ENCODE measurements at places on chromosomes 12 and 14.

DNA sequence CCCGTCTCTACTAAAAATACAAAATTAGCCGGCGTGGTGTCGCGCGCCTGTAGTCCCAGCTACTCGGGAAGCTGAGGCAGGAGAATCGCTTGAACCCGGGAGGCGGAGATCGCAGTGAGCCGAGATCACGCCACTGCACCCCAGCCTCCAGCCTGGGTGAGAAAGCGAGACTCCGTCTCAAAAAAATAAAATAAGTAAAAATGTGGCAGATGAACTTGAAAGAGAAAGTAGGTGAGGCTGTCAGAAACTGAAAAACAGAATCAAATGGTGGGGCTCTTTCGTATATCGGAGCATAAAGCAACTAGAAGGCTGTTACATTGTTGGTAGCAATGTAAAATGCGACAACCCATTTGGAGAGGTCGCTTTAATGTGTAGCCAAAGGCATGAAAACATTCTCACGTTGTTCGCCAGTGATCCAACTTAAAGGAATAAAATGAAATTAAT, 767 bp upstream of the CCNT1 start:
- no peak for DNase-seq

DNA sequence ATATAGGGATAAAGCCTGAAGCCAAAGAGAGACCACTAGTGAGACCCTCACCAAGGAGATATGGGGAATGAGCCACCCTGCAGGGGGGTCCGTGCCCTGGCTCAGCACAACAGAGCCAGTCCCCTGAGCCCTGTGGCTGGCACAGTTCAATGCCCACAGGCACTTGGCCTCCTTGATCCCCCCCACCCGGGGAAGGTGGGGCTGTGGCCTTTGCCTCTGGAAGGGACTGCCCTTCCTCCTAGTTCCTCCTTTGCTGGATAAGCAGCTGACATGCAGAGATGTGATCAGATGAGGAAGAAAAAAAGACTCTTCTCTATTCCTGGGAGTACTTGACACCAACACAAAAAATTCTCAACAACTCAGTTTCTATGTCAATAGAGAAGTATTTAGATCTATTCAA, 19.9 kb downstream of the TTC7B start:
- DNase-seq, result no peak

DNA sequence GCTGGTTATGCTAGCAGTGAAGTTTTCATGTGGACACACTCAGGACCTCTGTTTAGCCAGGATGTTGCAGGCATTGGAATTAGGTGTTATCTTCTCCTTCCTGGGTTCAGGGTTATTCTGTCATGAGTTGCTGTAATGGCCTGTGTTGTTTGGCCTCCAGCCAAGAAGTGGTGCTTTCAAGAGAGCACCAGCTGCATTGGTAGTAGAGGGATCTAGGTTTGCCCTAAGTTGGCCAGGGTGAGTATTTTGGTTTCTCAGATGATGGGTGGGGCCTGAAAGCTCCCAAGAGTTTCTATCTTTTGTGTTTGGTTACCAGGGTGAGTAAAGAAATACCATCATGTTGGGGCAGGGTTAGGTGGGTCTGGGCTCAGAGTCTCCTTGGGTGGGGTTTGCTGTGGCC, 2.7 kb upstream of the GZMH start:
- DNase-seq, result no peak

GRCh38 chr14:88049266-88049665, 44.3 kb downstream of the GPR65 start:
- no peak for DNase-seq

DNA sequence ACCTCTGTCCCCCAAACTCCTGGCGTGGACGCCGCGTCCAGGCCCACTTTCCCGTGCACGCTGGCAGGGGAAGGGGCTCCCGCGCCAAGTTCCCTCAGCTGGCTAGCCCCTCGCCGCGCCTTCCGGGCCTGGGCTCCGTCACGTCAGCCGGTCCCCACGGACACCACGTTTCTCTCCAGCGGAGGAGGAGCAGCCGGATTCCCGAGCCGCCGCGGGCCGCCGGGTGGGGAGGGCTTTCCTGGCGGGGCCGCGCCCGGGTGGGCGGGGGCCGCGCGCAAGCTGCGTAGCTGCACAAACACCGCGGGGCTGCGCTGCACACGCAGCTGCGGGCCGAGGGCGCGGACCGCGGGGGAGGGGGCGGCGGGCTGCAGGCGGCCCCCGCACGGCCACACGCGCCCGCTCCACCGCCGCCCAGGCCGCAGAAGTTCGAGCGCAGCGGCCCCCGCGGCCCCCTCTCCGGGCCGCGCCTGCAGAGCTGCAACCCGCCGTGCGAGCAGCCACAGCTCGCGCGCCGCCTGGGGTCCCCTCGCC, 45.1 kb upstream of the PNMA1 start:
- peak; percentile 85 for DNase-seq

DNA sequence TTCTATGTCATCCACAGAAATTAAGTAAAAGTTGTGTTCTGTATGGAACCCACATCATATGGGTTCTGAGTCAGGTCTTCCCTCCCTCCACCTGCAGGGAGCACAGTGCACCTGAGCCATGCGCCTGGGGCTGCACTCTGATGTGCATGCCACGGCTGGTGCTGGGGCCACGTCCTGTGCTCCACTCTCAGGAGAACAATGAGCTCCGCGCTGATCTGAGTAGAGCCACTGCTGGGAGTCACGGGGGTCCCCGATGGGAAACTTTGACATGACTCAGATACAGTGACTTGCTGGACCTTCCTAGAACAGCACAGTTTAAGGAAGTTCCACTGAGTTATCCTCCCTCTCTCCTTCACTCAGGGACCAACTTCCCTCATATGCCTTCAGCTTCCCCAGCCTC, 683.4 kb downstream of the TMEM121 start:
- peak; percentile 57 for DNase-seq

DNA sequence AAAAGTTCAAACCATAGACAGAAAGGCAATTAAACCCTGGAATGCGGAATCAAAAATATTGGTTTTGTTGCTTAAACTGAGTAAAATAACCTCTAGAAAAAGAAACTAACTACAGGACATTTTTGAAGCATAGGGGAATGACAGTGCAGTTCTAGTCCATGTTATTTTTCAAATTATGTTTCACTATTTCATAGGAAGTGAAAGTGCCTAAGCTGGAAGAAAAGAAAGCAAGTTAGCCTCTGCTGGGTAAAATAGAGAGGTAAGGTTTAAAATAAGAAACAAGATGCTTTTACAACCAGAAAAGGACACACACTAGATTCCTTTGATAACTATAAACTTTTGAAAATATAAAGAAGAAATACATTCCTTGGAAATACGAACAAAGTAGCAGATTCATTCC, 1.1 kb downstream of the CLECL1 start:
- no peak for DNase-seq

GRCh38 chr12:68119724-68120211, 39.8 kb downstream of the IFNG start:
- DNase-seq, result peak; percentile 83

- DNase-seq, result no peak
Observed at GRCh38 chr12:95169368-95169767, 47.9 kb downstream of the FGD6 start.

GRCh38 chr12:85531341-85531740, 251.3 kb downstream of the ALX1 start:
- no peak for DNase-seq

- no peak for DNase-seq
Observed at GRCh38 chr14:64388533-64389285, 556 bp downstream of the MTHFD1 start.

- no peak for DNase-seq
Observed at GRCh38 chr12:110627500-110628195, 13.7 kb downstream of the TCTN1 start.

DNA sequence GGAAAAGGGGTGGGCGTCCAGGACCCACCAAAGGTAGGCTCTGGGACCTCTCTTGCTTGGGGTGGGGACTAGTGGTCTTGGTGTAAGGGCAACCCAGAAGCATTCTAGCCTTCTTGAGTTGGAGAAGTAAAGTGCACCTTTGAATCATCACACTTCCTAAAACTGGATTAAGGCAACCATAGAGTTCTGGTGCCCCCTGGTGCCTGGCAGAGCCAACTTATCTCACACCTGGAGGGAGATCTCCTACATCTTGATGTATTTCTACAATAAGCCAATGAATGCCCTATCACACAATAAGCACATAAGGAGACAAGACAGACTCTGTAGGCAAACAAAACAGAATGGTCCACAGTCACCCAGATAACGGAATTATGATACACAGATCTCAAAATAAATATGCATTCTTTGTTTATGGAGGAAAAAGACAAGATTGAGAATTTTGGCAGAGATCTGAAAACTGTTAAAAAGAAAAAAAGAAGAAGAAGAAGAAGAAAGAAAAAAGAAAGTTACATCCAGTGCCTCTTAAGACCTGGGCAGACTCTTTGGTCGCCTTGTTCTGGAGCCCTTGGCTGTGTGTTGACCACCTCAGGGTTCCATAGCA, 95.9 kb upstream of the PPP2R5C start:
- DNase-seq, result no peak

GRCh38 chr12:12817616-12818015, 4.5 kb downstream of the DDX47 start:
- DNase-seq, result no peak

DNA sequence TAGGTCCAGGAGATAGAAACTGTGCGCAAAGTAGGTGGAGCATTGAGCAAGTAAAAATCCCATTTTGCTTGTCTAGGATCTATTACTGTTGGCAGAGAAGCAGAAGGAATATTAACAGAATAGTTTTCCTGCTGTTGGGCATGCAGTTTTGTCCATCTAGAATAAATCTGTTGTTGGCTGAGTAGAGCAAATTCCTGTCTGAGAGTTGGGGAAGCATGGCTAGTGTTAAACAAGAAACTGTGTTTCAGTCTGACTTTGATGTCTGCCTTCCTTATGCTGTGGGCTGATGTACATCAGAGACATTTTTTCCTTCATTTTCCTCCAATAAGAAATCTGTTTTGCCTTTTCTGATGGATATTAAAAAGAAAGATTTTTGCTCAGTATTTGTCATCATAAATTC, 98.2 kb downstream of the RAD52 start:
- no peak for DNase-seq

- DNase-seq, result no peak
Observed at GRCh38 chr12:114328292-114328691, 77.7 kb downstream of the TBX5 start.

GRCh38 chr12:111581434-111582132, 17.5 kb downstream of the ATXN2 start:
- no peak for DNase-seq

DNA sequence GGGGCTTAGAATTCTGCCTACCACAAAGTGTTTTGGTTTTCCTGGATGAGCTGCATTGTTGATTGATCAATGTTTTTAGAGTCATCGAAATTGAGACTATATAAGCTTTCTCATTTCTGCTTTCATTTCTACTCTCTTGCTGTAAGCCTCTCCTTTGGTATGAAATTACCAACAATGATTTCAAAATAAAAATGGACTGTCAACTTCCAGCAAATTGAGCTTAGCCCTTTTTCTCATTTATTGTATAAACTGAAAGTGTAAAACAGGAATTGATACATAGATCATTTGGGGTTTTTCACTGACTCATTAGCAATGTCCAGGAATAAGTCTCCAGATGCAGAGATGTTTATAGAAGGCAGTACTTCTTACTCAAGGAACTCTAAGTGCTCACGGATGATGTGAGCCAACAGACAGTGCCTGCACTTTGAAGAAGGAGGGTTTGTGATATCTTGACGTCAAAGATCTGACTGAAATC, 20.0 kb upstream of the PCNX1 start:
- DNase-seq, result no peak

GRCh38 chr14:94364037-94364436, 24.4 kb downstream of the SERPINA1 start:
- no peak for DNase-seq

- DNase-seq, result no peak
Observed at GRCh38 chr14:83289390-83289789, 1755.7 kb upstream of the SEL1L start.

GRCh38 chr12:114661245-114661644, 22.7 kb downstream of the TBX3 start:
- no peak for DNase-seq

GRCh38 chr12:50201987-50202521, 34.9 kb upstream of the CERS5 start:
- DNase-seq, result no peak

DNA sequence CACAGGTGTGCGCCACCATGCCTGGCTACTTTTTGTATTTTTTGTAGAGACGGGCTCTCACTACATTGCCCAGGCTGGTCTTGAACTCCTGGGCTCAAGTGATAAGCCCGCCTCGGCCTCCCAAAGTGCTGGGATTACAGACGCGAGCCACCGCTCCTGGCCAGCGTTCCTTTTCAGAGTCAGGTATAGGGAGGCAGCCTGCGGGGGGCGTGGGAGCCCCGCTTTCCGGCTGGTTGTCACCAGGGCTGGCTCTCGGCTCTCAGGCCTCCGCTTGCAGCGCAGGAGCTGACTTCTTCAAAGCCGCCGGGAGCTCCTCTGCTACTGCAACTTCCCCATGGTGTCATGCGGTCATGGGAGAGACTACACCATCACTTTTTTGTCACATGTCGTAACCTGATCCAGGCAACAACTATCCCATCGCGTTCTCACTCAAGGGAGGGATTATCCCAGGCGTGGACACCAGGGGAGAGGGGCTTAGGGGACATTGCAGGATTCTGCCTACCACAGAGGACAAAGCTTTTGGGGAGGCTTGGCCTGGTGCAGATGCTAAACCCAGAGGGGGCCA, 129.4 kb downstream of the SCARB1 start:
- no peak for DNase-seq

DNA sequence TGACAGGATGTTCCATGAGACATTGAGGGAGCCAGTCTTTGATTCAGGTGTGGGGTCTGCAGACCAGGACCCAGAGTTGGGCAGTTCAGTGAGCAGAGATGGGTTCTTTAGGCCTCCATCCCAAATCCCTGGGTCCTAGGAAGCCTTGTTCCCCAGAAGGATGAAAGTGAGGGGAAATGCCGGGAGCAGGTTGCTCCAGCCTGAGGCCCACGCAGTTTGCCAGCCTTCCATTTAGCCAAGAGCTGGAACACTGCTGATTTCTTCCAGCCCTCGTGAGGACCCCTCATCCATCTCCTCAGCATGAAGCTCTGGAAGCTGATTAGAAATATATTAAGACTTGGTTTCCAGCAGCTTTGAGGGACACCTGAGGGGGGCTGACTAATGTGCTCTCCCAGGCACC, 12.1 kb downstream of the C14orf132 start:
- peak; percentile 26 for DNase-seq

- no peak for DNase-seq
Observed at GRCh38 chr12:125254856-125255255, 189.6 kb downstream of the AACS start.

DNA sequence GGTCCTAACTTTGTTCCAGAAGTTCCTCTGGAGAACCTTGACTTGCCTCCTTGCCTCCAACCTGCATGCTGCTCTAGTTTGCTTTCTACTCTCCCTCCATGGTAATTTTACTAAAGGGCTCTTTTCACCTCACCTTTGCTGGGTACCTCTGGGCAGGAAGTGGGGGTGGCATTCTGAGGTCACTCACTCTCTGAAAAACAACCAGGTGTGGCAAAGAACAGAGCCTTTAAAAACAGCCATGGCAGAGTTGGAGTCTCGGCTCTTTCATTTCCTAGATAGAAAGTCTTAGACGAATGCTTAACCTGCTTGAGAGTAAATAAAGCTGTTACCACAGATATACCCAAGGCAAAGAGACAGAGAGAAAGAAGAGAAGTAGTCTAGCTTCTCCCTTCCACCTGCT, 827.9 kb downstream of the BCL11B start:
- DNase-seq, result no peak

- no peak for DNase-seq
Observed at GRCh38 chr12:110301065-110301806, 20.2 kb downstream of the ATP2A2 start.

GRCh38 chr12:43978556-43978955, 142.7 kb downstream of the TMEM117 start:
- no peak for DNase-seq

Data from activated CD8-positive, alpha-beta memory T cell treated with anti-CD3 and anti-CD28 coated beads for 24 hours (primary cell).